ENCODE measurements at places on chromosomes 12 and 14.

DNA sequence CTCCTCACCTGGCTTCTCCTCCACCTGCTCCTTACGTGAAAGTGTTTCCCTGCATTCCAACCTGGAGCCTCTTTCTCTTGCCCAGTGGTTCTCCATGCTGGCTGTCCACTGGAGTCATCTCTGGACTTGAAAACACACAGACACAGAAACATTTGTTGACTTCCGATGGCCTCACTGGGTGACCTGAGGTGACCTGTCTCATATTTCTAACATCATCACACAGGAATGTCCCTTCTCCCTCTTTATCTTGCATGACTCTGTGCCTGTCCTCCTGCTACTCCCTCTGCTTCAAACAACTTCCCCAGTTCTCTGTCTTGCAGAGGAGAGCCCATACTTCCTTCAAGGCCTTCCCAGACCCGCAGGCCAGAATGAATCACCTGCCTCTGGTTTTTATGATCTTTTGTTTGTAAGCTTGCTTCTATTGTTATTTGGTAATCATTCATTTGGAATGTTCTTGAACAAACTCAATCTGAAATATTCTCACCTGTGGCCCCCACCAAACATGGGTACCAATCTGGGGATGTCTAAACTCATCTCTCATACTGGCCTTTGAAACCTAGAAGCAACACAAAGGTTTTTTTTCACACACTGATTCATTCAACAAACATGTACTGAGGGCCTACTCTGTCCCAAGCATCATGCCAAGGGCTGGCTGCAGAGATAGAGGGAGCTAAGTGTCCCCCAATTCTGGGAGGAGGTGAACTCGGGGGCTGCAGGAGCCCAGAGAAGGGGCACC lies 9.7 kb upstream of the RIN3 start:
- DNase-seq, result no peak

DNA sequence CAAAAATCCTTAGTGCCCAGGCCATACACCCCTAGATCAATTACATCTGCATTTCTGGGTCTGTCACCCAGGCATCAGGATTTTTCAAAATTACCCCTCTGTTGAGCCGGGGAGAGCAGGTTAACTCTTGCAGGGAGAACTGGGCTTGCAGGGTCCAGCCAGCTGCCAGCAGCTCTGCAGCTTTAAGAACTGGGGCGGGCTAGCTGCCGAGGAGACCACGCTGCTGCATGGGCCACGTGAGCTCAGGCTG lies at the start of gene DGLUCY:
DGLUCY (plus strand) TSS at position 245 of the 250 bp plus-strand sequence. CDS start 46,222 bp downstream, outside the sequence.
- DNase-seq, result no peak

- no peak for DNase-seq
Measured at GRCh38 chr14:104926619-104927431, 2.1 kb downstream of the PLD4 start.

- no peak for DNase-seq
Measured at GRCh38 chr14:51185754-51186153, 54.3 kb upstream of the TMX1 start.

DNA sequence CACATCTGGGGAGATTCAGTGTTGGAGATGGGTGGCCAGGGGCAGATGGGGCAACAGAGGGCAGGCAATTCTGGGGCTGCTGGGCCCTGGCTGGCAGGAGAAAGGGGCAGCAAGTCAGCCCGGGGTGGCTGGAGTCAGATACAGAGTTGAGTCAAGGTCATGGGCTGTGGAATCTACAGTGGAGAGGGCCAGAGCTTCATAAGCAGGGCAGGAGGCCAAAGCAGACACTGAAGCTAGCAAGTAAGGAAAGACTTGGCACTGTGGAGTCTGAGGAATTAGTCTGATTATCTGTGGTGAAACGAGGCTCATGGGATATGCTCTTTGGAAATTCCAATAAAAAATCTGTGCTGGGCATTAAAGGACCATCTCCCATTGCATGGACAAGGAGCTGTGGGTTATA lies 95.5 kb downstream of the TMX1 start:
- DNase-seq, result no peak

DNA sequence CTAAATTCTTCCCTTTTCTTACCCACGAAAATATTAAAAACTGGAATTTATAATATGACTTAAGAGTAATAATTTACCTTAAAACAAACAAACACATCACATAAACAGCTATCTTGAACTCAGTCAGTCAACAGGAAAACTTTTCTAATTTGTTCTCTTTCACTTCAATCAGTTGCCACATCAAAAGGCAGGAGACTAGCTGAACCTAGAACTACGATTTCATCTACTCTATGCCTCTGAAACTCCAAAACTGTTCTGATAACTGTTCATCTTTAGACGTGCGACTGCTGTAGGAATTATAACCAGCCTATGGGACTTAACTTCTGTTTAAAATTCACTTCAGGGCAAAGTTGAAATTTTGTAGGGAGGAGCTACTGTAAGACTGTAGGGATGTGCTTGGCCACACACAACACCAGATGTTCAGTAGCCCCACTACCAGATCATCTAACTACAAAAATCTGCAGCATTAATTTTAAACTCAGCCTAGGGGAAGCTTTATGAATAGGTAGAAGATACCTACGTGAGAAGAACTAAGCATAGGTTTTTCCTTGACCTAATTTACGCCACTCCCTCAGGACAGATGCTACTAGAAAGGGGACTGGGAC lies 7.6 kb upstream of the RAD51AP1 start:
- no peak for DNase-seq

GRCh38 chr12:130568501-130568900 lies 147.6 kb downstream of the RIMBP2 start:
- DNase-seq, result no peak

DNA sequence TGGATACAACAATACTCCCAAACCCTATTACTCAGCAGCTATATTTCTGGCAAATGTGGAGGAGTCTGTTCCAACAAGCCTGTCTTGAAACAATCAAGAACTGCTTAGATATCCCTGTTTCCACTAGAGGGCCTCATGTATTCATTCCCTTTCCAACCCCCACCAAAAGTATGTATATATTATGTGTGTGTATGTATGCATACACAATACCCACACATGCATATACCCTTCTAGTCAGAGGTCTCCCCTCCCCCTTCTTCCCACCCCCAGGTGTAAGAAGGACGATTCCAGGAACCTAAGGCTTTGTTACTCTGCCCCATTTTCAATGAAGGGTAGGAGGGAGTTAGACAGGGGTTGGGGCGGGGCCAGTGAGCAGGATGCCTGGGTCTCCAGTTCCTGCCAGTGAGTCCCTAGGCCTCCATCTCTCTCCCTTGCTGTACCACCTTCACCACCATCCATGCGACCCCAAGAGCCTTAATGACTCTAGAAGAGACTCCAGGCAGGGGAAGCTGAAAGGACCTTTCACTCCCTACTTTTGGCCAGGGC lies at the start of gene DGKA:
DGKA (plus strand) TSS at position 392 of the 546 bp plus-strand sequence. CDS start 5,342 bp downstream, outside the sequence.
- DNase-seq, result peak; percentile 46

DNA sequence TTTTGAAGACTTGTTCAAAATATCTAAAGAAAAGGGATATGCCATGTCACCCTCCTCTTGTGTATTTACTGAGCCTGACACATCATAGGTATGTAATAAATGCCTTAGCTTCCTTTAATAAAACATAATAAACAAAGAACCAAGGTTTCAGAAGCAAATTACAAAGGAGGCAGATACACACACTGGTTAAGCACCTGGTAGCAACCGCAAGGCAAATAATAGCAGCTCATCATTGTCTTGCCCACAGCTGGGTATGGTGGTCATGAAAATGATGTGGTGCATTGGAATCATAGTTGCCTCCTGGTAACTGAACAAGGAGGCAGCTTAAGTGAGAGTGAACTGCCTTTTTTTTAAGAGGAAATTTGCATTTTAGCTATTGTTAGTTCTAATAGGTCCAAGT lies 39.0 kb downstream of the PAX9 start:
- DNase-seq, result no peak

- no peak for DNase-seq
Measured at GRCh38 chr12:94297876-94298505, 149.6 kb downstream of the PLXNC1 start.

- DNase-seq, result no peak
Measured at GRCh38 chr12:7110661-7111060, 1.6 kb upstream of the C1RL start.

DNA sequence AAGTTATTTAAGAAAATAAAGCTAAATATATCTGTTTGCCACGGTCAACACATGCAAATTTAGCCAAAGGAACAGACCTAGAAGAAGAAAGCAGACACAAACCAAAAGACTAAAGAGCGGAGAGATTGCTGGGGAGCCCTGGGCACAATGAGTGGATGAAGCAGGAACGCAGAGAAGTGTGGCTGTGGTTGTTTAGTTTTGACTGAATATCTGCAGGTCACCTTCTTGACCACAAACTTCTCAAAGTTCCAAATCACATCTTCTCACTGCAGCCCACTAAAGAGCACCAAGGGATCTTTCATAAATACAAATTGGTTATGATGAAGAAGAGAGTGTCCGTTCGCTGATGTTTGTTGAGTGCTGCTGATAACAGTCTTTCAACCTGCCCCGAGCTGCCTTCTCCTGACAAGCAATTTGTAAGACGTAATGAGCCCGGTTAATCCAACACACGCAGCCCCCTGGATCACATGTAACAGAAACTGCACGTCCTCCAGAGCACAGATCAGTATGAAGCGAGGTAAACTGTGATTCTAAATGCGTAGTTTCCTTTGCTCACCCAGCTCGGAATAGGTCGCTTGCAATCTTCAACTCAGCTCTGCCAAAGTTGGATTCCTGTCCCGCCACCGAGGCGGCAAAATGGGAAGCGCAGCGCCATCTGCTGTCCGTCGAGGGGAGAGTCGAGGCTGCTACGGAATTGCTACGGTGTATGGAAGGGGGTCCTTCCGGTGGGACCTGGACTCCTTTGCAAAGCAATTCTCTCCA lies 120.8 kb downstream of the GXYLT1 start:
- peak; percentile 18 for DNase-seq

DNA sequence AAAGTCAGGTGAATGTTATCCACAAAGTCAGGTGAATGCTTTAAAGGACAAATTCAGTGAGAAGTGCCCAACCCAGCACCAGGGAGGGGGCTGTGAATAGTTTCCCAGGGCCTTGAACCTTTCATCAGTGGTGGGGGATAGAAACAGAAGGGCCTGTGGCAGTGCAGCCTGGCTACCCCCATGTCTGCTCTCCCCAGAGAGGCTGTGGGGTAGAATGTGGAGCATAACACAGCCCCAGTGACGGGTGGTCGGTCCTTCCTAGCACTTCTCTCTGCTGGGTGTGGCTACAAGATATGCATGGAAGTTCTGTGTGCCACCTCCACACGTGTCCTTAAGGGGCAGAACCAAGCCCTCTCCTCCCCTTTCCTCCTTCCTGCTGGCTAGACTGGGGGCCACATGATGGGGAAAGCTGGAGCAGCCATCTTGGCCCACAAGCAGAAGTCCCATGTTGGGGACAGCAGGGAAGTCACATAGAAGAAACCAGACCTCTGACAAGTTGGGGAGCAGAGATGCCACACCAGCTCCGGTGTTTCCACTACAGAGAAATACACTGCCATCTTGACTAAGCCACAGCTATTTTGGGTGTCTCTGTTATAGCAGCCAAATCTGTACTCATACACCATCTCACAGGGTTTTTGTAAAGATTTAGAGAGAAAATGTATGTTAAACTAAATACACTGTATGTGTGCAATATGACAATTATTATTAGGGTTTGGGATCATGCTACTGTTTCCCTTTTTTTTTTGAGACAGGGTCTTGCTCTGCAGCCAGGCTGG lies 17.0 kb downstream of the RITA1 start:
- no peak for DNase-seq

DNA sequence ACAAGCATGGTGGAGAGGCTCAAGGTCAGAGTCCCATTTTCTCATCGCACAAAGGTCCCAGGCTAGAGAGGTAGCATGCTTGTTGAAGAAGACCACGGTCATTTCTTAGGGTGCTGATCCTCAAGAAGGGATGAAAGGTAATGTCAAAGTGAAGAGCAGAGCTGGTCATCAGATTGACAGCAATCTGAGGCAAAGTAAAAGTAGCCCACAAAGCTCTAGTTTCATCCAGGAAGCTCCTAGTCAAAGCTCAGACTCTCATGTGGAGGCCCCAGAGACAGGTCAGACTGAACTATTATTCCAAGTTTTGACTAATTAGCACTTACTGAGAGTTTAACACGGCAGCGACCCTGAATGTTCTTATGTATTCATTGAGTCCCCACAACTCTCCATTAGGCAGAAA lies 270.6 kb downstream of the RPS29 start:
- DNase-seq, result no peak

DNA sequence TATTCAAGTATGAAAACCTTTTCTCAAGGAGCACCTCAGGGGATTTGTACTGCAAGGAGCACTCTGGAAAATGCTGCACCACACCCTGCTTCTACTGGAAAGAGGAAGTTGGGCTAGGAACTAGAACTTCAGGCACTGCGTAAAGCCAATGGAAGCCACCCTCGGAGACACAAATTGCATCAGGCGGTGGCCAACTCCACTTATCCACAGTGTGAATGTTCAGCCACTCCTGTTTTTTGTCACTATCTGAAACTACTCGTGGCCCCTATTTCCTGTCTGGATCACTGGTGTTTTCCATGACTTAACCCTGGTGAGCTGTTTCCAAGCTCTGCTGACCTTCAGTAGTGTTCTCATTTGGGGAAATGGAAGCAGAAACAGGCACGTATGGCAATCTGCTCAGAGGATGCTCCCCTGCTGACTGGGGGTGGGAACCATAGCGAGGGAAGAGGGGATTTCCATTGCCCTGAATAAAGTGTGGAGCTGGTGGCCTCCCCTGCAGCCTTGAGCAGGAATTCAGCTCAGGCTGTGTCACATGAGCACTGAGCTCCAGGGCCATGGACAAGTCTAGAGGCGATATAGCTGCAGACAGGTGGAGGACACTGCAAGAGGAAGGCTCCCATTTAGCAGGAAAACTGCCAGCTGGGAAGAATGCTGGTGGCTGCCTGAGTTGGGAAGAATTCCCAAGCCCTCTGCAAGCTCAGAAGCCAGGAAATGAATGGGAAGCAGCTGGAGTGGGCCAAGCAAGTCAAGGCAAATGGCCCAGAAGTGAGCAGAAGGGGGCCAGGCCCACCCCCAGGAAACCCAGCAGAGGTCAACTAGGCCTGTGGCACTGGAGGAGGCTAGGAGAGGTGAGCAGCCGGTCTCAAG lies 50.5 kb upstream of the RAP1B start:
- no peak for DNase-seq

DNA sequence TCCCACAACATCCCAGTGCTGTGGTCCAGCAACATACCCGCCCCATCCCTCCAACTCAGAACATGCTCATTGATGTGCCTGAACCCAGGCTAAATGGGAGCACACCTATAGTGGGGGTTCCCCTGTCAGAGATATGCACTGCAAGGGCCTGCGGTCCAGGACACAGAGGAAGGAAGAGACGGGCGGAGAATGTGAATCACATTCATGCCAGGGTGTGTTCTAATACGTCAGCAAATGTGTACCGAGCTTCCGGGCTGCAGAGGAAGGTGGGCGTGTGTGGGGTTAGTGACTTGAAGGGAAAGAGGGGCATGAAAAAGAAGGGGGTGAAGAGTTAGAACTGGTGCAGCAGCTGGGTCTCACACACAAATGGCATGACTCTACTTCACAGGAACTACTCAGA lies 83.7 kb downstream of the DPF3 start:
- DNase-seq, result peak; percentile 42
